HT1080 (cell line): ENCODE measurements at places on chromosomes 7 and 10. TPM values are rescaled to one million over a fixed set of nuclear protein-coding genes. Genes with fewer than 3 reads are reported as not detected.

DNA sequence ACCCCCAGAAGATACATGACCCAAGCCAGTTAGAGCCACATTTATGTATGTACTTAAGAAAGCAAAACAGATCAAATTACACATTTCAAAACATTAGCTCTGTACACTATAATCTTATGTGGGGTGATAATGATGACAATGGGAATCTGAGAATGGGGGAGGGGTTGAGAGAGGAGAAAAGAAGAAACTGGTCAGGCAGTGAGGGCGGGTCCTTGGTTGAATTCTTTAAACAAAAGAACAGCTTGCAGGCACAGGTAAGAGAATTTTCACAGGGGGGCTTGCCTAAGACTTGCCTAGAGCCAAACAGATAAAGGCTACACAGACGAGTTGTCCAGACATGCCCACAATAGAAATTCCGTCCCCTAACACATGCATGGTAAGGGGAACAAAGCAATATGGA, 76.8 kb upstream of the PTER start:
- no peak for DNase-seq

DNA sequence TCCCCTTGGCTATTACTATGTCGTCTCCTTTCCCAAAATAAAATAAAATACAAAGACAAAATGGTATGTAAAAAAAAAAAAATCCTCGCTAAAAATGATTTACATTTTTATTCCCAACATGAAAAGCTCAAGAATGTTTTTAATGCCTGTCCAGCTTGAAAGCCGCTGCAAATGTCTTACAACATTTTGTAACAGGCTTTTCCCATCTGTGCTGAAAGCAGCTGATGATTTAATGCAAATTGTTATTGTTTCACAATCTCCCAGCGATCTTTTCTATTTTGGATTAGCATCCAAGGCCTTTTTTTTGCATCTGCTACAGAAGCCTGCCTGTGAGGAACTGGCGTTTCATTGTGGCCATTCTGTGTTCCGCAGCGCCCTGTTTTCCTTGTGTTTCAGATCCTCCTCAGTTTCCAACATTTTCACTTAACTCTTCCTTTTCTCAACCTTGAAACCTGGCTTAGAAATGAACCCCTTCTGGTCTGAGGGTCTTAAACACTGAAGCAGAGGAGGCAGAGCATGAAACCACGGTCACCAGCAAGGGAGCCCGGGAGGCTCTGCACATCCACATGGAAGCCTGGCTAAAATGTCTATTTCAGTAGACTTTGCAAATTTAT, 712.1 kb downstream of the PARD3 start:
- DNase-seq: no peak

DNA sequence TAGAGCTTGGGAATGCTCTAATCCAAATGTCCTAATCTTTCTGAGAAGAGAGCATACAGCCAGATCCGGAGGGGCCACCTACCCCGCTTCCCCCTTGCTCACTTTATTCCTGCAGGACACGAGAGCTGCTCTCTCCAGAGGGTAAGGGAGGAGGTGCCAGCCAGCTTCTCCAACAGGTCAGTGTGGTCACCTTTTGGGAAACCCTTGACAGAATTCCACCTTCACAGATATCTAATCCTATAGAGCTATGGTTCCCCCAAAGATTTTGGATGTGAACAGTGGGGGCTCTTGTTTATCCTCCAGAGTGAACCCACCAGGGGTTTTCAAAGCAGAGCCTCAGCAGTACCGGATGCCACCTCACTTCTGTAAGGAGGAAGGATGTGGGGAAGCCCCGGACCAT, 34.6 kb upstream of the C10orf90 start:
- no peak for DNase-seq

DNA sequence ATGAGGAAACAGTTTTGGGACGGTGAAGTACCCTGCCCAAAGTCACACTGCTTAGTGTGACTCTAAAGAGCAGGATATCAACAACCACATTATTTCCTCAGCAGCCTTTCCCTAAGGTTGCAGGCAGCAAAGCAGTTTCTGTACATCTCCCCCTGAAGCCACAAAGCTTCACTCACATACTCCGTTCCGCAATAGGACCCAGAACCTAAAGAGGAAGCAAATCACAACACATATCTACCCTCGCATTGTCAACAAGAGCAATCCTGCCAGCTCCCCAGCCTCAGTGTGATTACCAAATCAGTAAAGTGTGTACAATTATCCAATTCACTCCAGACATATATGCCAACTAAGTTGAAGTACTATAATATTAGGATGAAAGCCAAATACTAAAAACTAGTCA, 30.8 kb downstream of the VAX1 start:
- no peak for DNase-seq

- DNase-seq: no peak
These were observed 291.2 kb downstream of the AUTS2 start for GRCh38 chr7:69889338-69889975.

DNA sequence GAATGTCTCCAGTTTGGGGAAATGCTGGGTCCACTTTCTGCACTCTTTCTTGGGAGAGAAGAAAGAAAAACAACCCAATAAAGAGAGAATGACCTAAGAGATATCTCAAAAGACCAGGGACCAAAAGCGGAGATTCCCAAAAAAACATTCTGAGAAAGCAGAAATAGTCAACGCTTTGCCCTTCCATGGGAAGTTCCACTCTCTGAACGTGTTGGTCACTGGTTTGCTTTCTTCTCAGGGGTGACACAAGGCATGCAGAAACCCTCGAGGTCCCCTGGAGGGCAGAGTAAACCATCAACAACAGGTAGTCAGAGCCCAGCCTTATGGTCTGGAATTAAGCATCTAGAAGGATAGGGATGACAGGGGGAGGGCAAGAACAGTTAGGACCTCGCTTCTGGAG, 26.2 kb upstream of the AOAH start:
- no peak for DNase-seq

The LRRC61 gene
- not detected in 2 replicates for total RNA-seq

- no peak for DNase-seq
These were observed 89.5 kb downstream of the VPS41 start for GRCh38 chr7:38819463-38819862.

The ST8SIA6 gene
- total RNA-seq: 0.03 and 0.10 TPM in 2 replicates

The RSU1 gene
- total RNA-seq: 42.5 and 69.9 TPM in 2 replicates

The NXPH1 gene
- total RNA-seq: not detected in 2 replicates

DNA sequence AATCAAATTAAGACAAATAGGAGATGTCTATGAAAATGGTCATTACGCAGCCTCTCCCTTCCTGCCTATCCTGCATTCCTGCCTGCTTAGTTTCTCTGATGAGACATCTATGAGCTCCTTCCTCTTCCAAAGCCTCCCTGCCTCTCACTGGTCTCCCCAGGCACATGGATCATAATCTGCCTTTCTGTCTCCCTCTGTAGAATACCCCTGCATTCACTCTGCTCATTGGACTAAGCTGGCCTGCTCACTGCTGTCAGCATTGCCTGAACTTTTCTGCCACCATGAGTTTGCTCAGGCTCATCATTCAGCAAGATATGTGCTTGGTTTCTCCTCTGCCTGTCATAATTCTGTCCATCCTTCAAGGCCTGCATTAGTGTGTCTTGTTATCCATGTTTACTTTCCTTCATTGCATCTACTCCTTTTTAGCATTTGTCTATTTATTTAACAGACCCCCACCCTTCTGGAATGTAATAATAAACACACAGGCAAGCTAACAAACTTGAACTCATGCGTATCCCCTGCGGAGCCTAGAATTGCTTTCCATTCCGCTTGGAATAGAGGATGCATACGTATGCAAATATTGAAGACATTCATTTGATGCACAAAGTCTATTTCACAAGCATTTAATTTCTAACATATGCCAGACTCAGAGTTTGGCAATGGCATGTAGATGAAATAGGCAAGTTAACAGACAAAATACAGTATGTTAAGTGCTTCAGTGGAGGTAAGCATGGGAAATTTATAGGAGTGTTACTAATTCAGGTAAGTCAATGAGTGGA, 88.3 kb downstream of the PTPRZ1 start:
- peak; percentile 95 for DNase-seq

DNA sequence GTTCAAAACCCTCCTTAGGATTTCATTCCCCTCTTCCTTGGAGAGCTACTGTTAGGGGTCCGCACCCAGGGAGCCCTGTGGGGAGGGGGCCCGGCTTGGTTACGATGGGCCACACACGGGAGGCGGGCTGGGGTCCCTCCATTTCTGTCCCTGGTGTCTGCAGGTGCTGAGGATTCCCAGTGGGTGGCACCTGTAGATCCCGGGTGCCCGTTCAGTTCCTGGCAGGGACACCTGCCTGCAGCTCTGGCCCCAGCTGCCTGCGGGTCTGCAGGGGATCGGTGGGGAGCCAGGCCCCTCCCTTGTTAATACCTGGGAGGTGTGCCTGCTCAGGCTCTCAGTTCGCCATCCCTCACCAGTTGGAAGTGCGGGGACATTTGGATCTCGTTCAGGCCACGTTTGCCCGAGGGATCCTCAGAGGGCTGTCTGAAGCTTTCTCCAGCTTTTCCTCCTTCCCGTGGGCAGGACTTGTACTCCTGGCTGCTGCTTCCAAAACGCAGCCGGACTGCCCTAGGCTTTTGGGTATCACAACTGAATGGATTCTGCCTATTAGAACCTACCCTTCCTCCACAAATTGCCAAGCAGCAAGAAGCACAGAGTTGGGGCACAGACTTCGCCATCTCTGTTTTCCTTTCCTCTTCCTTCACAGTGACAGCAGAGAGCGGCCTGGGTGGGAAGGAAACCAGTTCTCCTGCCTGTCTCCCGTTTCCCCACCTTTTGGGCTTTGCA, 22.3 kb upstream of the IL15RA start:
- DNase-seq: no peak

The CDK1 gene
- total RNA-seq: 103 and 104 TPM in 2 replicates

The PDE1C gene
- total RNA-seq: 0.53 and 1.3 TPM in 2 replicates

- no peak for DNase-seq
These were observed 270.5 kb upstream of the MKLN1 start for GRCh38 chr7:131057015-131057793.

The ERVW-1 gene
- not detected in 2 replicates for total RNA-seq

DNA sequence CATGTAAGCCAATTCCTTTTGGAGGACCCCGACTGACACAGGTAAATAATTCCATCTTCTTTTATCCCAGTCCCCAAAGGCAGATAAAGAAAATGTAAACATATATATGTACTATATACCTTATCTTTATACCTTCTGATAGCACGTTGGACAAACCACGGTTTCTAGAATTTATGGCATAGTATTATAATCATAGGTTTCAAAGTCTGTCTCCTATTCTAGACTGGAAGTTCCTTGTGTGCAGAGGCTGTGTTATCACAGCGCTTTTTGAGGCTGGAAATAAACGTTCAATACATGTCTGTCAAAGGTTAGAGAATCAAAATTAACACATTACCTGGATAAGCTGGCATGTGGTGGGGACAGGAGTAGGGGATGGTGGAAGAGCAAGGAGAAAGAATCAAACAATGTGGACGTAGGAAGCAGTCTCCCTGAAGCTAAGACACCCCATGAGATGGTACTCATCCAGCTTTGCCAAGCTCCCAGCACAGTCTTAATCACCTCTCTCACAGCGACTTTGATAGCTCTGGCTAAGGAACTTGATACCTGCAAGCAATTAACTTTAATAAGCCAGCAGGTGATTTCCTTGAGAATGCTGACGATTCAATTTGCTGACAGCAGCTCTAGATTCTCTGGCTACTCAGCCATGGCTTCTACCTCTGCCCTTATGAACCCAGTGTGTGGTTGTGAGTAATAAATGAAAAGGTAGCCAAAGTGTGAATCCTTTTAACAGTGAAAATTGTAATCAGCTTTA, 208.4 kb upstream of the LRRTM3 start:
- DNase-seq: no peak

The SYT15B gene
- not detected in 2 replicates for total RNA-seq

DNA sequence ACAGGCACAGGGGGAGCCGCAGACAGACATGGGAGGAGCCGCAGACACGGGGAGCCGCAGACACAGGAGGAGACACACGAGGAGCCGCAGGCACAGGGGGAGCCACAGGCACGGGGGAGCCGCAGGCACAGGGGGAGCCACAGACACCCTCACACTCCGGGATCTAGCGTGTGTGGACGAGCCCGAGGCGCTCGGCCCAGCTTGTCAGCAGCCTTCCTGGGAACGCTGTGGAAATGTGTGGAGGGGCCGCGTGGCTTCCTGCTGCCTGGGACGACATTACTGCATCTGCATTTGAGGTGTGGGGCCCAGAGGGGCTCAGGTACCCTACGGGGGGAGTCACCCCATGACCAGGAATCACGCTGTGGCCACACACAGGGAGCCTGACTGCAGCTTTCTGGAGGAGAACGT, 313.2 kb downstream of the PTPRN2 start:
- no peak for DNase-seq

The TFR2 gene
- not detected in 2 replicates for total RNA-seq

DNA sequence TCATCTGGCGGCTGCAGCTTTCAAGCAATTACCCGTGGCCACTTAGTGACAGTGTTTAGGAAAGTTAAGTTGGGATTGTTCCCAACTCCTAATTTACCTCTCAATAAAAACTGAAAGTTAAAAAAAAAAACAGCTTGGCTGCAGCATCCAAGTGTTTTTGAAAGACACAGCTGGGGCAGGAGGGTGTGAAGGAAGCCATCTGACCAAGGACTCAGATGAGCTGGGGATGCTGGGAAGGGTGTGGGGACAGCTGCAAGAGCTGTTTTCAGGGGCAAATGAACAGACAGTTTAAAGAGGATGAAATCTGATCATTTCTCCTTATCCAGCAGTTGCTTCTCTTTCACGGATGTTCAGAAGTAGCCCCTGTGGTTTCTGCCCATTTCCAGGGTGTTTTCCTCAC, 129.2 kb upstream of the CDCA7L start:
- DNase-seq: no peak
